ENCODE measurements at places on chromosomes 4 and X. TPM values are rescaled to one million over a fixed set of nuclear protein-coding genes. Genes with fewer than 3 reads are reported as not detected.

Gene C4orf46
- total RNA-seq: 101 TPM

Gene TMEM156
- not detected for total RNA-seq

Gene BEX1
- 52.2 TPM for total RNA-seq

Gene UGT2A1
- total RNA-seq: not detected

Gene ARMCX6
- total RNA-seq: 23.8 TPM

Gene GABRQ
- 1.5 TPM for total RNA-seq

Gene KCND1
- total RNA-seq: 0.39 TPM

Gene C4orf36
- total RNA-seq: 8.6 TPM

DNA sequence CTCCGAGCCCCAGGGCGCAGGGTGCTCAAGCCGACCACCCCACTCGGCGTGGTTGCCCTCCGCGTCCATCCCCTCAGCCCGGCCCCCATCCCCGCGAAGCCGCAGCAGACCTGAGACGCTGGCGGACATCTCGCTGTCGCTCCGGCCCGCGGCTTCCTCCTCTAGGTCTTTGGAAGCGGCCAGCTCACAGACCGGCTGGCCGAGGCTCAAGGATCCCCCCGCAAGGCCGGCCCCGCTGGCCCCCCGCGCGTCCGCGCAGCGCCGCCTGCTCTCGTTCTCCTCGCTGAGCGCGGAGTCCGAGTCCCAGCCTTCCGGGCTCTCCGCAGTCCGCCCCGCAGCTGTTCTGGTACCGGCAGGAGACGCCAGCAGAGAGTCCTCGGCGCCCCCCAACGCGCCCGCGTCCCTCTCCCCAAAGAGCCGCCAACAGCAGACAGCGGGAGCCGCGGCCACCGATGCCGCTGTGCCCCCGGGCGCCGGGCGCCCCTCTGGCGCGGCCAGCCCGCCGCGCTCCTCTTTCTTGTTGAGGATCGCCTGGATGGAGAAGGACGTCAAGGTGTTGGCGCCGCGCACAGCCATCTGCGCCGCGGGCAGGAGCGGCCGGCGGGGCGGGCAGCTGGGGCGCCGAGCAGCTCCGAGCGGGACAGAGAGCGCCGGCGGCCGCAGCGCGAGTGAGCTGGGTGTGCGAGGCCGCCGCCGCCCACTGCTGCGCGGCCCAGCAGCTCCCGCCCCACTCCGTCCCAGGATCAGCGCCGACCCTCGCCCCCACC lies at the start of gene NKX3-2:
TSS of gene NKX3-2 (minus strand) at position 670 of the 767 bp plus-strand sequence. CDS start at position 576, 94 bp downstream.
- peaks cover 100% of the 10 kb centered on the region for H3K27me3 ChIP-seq
- DNase-seq: peak; percentile 74
- H3K4me1 ChIP-seq: no peaks in the 10 kb centered on the region
- H3K27ac ChIP-seq: no peak within 1 kb of the TSS
- no peaks in the 10 kb centered on the region for H3K36me3 ChIP-seq

DNA sequence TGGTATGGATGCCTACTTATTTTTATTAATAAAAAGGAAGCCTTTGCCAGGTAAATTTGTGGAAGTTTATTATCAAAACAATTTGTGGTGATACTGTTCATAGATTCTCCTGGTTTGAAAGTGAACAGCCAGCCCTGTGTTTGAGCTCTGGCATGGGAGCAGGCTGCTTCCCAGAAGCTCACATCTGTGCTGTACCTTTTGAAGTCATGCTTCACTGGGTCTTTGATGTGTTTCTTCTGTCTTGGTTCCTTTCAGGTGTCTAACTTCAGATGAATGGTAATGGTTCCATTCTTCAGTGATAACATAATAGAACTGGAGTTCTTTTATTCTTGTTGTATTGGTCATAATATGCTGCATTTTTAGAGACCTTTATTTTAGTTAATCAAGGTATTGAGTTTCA lies 85.5 kb downstream of the BMPR1B start:
- DNase-seq: no peak
- H3K4me1 ChIP-seq: peaks cover 14% of the 10 kb centered on the region
- no peak overlapping the region for H3K4me3 ChIP-seq
- H3K27ac ChIP-seq: no peak overlapping the region
- H3K36me3 ChIP-seq: no peaks in the 10 kb centered on the region
- no peaks in the 10 kb centered on the region for H3K27me3 ChIP-seq

GRCh38 chr4:110634350-110635162 lies 11.7 kb upstream of the PITX2 start:
- peaks cover 39% of the 10 kb centered on the region for H3K4me1 ChIP-seq
- H3K36me3 ChIP-seq: no peaks in the 10 kb centered on the region
- H3K27me3 ChIP-seq: peaks cover 99% of the 10 kb centered on the region
- no peak overlapping the region for H3K27ac ChIP-seq
- no peak for DNase-seq
- H3K4me3 ChIP-seq: peak overlapping the region; percentile 29

DNA sequence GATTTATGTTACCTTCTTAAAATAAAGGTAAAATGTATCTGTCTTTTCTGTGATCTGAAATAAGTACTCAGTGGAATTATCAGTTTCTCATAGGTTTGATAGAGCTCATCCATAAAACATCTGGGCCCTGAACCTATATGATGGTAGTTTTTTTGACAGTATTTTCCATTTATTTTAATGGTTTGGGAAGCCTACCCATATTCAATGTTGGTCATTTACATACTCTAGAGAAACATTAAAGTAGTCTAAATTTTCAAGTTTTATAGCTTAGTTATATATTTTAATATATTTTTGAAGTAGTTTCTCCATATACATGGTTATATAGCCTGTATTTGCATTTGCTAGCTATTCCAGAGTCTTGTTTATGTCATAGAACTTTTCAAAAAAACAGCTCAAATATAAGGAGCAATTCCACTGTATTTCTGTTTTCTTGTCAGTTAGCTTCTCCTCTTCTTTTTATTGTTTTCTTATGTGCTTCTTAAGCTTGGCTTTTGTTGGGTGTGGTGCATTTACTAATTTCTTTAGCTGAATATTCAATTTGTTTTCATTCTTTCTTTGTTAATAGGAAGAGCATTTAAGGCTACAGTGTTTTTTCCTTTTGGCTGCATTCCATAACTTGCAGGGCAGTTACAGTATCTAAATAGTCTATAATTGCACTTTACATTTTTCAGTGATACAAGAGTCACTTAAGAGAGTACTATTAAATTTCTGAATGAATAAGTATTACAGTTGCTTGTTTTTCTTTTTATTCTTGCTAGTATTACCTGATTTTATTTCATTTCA lies 181.4 kb downstream of the DKK2 start:
- H3K4me3 ChIP-seq: no peak overlapping the region
- H3K27me3 ChIP-seq: no peaks in the 10 kb centered on the region

GRCh38 chr4:107094976-107095375 lies 58.9 kb upstream of the DKK2 start:
- H3K36me3 ChIP-seq: no peaks in the 10 kb centered on the region
- no peak overlapping the region for H3K27ac ChIP-seq
- no peak overlapping the region for H3K4me3 ChIP-seq
- DNase-seq: no peak
- H3K4me1 ChIP-seq: no peaks in the 10 kb centered on the region

GRCh38 chr4:177235026-177235425 lies 74.6 kb upstream of the NEIL3 start:
- DNase-seq: no peak
- H3K36me3 ChIP-seq: no peaks in the 10 kb centered on the region
- H3K4me1 ChIP-seq: no peaks in the 10 kb centered on the region

GRCh38 chr4:92421920-92422319 lies 118.2 kb downstream of the GRID2 start:
- no peaks in the 10 kb centered on the region for H3K4me1 ChIP-seq
- H3K4me3 ChIP-seq: no peak overlapping the region
- no peak overlapping the region for H3K27ac ChIP-seq
- no peaks in the 10 kb centered on the region for H3K36me3 ChIP-seq
- H3K27me3 ChIP-seq: no peaks in the 10 kb centered on the region

DNA sequence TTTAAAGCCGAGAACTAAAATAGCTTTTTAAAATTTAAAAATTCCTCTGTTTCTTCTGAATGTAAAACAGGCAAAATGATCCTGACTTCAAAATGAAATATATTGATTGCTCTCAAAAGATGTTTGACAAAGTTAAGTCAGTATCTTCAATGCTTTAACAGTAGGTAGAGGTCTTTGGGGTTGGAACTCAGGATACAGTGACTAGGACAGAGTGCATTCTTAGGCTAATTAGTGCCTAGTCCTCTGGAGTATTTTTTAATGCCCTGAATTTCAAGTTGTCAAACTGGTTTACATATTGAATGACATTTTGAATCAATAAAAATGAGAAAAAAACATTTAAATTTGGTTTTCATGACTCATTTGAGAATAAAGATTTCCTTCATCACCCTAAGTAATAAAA lies 877.3 kb downstream of the ADGRL3 start:
- no peak for DNase-seq
- H3K27ac ChIP-seq: no peak overlapping the region
- no peak overlapping the region for H3K4me3 ChIP-seq
- H3K27me3 ChIP-seq: no peaks in the 10 kb centered on the region

GRCh38 chrX:3711331-3711917 lies 2.0 kb downstream of the PRKX start:
- H3K36me3 ChIP-seq: no peaks in the 10 kb centered on the region
- no peak overlapping the region for H3K27ac ChIP-seq
- no peak for DNase-seq
- H3K4me3 ChIP-seq: peak overlapping the region; percentile 65
- H3K27me3 ChIP-seq: peaks cover 38% of the 10 kb centered on the region
- H3K4me1 ChIP-seq: no peaks in the 10 kb centered on the region

DNA sequence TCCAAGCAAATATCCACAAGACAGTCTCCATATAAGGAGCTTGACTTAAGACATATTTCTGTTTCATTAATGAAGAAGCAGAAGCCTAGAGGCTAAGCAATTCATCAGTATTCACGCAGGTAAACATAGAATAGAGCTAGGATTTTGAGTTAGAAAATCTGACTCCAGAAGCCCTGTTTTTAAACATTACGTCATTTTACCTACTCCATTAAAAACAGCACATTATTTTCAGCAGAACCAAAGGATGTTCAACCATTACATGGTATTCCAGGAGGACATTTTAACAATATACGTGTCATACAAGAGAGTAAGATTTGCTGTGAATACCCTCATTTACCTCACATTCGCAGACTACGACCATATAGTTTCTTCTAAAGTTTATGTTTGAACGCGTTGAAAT lies 403.3 kb upstream of the TRAM1L1 start:
- H3K36me3 ChIP-seq: no peaks in the 10 kb centered on the region
- no peaks in the 10 kb centered on the region for H3K4me1 ChIP-seq
- no peak for DNase-seq

- DNase-seq: no peak
- no peak overlapping the region for H3K4me3 ChIP-seq
- no peaks in the 10 kb centered on the region for H3K36me3 ChIP-seq
- no peak overlapping the region for H3K27ac ChIP-seq
- no peaks in the 10 kb centered on the region for H3K27me3 ChIP-seq
These were observed 129.5 kb upstream of the PSAPL1 start for GRCh38 chr4:7564242-7564641.

- no peak for DNase-seq
- H3K27me3 ChIP-seq: no peaks in the 10 kb centered on the region
- H3K27ac ChIP-seq: no peak overlapping the region
- no peak overlapping the region for H3K4me3 ChIP-seq
- no peaks in the 10 kb centered on the region for H3K36me3 ChIP-seq
- peaks cover 4% of the 10 kb centered on the region for H3K4me1 ChIP-seq
These were observed 8.8 kb downstream of the CHST7 start for GRCh38 chrX:46582325-46582724.

DNA sequence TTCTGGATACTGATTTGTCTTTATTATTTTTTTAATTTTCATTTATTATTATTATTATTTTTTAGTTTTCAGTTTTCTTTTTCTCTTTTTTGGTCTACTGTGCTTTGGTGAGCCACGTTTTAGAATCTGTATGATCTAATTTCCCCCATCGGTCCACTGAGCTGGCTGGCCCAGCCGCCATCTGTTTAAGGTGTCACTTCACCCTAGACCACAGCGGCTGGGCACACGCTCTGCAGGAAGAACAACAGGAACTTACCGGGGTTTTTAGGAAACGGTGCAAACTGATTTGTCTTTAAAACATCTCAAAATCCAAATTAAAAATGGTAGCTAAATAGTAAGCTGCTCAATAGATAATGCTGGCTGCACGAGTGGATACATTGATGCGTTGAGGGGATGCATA lies 48.8 kb upstream of the AMOT start:
- H3K4me3 ChIP-seq: no peak overlapping the region
- peaks cover 10% of the 10 kb centered on the region for H3K4me1 ChIP-seq
- H3K27me3 ChIP-seq: no peaks in the 10 kb centered on the region
- DNase-seq: no peak
- no peak overlapping the region for H3K27ac ChIP-seq

DNA sequence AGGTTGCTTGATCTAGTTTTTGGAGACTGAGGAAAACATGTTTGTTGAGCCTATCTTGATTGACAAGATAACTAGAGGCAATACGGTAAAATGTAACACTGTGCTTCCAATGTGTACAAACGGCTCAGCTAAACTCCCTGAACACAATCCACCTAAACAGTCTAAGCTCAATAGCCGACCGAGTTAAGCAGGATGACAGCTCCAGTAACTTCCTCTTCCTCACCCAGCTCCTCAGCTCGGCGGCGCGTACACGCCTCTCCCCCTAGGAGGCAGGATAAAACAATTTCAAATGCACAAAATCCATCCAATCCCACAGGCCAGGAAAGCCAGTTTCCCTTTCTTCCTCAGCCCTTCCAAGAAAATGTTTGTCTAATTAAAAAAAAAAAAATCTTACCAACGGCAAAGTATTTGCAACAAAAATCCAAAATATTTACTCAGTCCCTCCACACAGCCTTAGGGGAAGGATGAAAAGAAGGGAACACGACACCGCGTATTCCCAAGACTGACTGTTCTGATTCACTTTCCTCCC lies 1.0 kb downstream of the CNOT6L start:
- H3K27ac ChIP-seq: peak overlapping the region; percentile 2
- peaks cover 8% of the 10 kb centered on the region for H3K4me1 ChIP-seq
- H3K4me3 ChIP-seq: peak overlapping the region; percentile 87
- H3K27me3 ChIP-seq: peaks cover 23% of the 10 kb centered on the region
- no peaks in the 10 kb centered on the region for H3K36me3 ChIP-seq

GRCh38 chr4:4599481-4600275 lies 57.8 kb upstream of the STX18 start:
- H3K36me3 ChIP-seq: no peaks in the 10 kb centered on the region
- DNase-seq: no peak
- no peaks in the 10 kb centered on the region for H3K27me3 ChIP-seq
- H3K4me3 ChIP-seq: no peak overlapping the region
- no peaks in the 10 kb centered on the region for H3K4me1 ChIP-seq

- DNase-seq: no peak
- H3K4me1 ChIP-seq: peaks cover 15% of the 10 kb centered on the region
- H3K27ac ChIP-seq: no peak overlapping the region
- no peak overlapping the region for H3K4me3 ChIP-seq
- no peaks in the 10 kb centered on the region for H3K27me3 ChIP-seq
These were observed 34.5 kb upstream of the SCRG1 start for GRCh38 chr4:173433447-173433846.
